GM23248 (cell line): ENCODE measurements at places on chromosomes 4 and X. TPM values are rescaled to one million over a fixed set of nuclear protein-coding genes. Genes with fewer than 3 reads are reported as not detected.
A peak's percentile ranks its signal among the peaks of the same experiment; 100 is the strongest.

DNA sequence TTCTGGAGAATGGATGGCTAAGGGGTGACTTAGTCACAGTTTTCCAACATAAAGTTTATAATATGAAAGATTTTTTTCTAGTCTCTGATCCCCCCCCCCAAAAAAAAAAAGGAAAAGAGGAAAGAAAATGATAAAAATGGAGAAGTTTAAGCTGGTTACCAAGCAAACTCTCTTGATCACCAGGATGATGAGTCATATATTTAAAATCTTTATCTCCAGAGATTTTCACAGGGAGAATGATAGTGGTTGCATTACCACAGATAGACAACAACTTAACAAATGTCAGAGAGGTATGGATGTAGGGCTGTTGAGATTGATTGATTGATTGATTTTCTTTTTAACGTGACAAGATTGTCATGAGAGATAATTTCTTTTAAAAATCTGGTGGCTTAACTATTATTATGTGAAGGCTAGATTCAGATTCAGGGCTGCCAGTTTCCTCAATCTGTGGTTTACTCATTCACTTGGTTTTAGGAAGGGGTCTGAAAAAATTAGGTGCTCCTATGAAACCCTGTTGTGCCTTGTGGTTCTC is 13.3 kb upstream of the TEX13C start:
- H3K27ac ChIP-seq, result no peak overlapping the region
- no peaks in the 10 kb centered on the region for H3K4me1 ChIP-seq
- no peaks in the 10 kb centered on the region for H3K27me3 ChIP-seq

DNA sequence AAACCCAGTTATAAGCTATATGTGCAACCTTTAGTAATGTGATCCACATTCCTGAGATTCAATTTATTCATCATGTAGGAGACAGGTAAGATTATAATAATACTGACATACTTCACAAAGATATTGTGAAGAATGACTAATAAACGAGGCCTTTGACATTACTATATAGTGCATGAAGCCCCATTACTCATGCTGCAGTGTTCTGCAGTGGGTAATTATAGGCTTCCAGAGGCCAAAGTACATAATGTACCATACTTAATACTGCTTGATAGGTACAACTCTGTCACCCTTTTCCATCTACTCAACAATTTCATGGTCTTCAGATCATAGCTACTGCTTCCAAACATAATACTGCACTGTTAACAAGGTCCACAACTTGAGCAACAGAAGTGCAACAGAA is 68.9 kb downstream of the COL25A1 start:
- H3K4me1 ChIP-seq, result no peaks in the 10 kb centered on the region
- H3K36me3 ChIP-seq, result no peaks in the 10 kb centered on the region
- H3K4me3 ChIP-seq, result no peak overlapping the region
- H3K27me3 ChIP-seq, result no peaks in the 10 kb centered on the region
- no peak overlapping the region for H3K27ac ChIP-seq
- peak; percentile 4 for DNase-seq

DNA sequence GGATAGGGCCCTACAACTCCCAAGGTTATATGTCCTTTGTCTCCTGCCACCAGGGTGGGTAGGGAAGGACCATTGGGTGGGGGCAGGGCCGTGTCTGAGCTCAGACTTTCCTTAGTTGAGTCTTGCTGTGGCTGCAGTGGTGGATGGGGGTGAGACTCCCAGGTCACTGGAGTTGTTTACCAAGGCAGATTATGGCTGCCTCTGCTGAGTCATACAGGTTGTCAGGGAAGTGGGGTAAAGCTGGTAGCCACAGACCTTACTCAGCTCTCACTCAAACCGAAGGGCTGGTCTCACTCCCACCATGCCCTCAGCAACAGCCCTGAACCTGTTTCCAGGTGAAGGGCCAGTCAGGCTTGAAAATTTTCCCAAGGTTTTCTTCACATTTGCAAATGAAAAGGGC is 58.8 kb upstream of the FAAH2 start:
- H3K36me3 ChIP-seq, result no peaks in the 10 kb centered on the region
- H3K4me3 ChIP-seq, result no peak overlapping the region
- no peaks in the 10 kb centered on the region for H3K27me3 ChIP-seq
- no peak overlapping the region for H3K27ac ChIP-seq
- no peaks in the 10 kb centered on the region for H3K4me1 ChIP-seq

- DNase-seq, result no peak
- H3K4me3 ChIP-seq, result no peak overlapping the region
- no peak overlapping the region for H3K27ac ChIP-seq
- no peaks in the 10 kb centered on the region for H3K4me1 ChIP-seq
Observed at GRCh38 chr4:661881-662761, 12.0 kb downstream of the ATP5ME start.

DNA sequence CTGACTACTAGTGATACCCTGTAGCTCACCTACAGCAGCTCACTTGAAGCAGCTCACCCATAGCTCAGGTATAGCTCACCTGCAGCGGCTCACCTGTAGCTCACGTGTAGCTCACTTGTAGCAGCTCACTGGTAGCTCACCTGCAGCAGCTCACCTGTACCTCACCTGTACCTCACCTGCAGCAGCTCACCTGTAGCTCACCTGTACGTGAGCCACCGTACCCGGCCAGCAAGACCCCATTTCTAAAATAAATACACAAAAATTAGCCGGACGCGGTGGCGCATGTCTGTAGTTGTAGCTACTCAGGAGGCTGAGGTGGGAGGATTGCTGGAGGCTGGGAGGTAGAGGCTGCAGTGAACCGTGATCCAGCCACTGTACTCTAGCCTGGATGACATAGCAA is 30.6 kb downstream of the SHOX start:
- no peaks in the 10 kb centered on the region for H3K27me3 ChIP-seq
- H3K4me3 ChIP-seq, result no peak overlapping the region
- no peak for DNase-seq
- H3K27ac ChIP-seq, result no peak overlapping the region

- H3K4me1 ChIP-seq, result 0 out of 2 replicates have a peak, but pooled peaks cover 4% of the 10 kb centered on the region
- peak; percentile 80 for DNase-seq
- H3K36me3 ChIP-seq, result no peaks in the 10 kb centered on the region; the same call in 1 of the 2 replicates
- H3K4me3 ChIP-seq, result no peak overlapping the region
- no peaks in the 10 kb centered on the region for H3K27me3 ChIP-seq
Observed at GRCh38 chrX:149962859-149963757, 24.8 kb upstream of the EOLA2 start.

The GAGE12E gene
- not detected in 2 replicates for polyA plus RNA-seq

The PNCK gene
- polyA plus RNA-seq, result not detected in 2 replicates
